ENCODE measurements at places on chromosomes 1 and 21. TPM values are rescaled to one million over a fixed set of nuclear protein-coding genes. Genes with fewer than 3 reads are reported as not detected.
A peak's percentile ranks its signal among the peaks of the same experiment; 100 is the strongest.

GRCh38 chr1:192654591-192655251, 18.8 kb downstream of the RGS13 start:
- DNase-seq: no peak

GRCh38 chr1:203371288-203371687, 20.4 kb upstream of the FMOD start:
- no peak for DNase-seq

DNA sequence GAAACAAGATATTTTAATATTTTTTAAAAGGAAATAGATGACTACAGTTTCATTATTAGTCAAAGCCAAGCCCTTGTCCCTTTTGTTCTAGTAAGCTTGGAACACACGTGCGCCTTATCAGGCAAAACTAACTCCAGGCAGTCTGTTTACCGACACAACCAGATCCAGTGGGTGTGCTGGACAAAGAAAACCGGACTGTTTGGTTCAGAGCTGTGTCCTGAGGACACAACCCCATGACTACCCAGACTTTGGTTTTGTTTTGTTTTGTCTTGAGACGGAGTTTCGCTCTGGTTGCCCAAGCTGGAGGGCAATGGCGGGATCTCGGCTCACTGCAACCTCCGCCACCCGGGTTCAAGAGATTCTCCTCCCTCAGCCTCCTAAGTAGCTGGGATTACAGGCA, 13.9 kb upstream of the RHOU start:
- DNase-seq: no peak

DNA sequence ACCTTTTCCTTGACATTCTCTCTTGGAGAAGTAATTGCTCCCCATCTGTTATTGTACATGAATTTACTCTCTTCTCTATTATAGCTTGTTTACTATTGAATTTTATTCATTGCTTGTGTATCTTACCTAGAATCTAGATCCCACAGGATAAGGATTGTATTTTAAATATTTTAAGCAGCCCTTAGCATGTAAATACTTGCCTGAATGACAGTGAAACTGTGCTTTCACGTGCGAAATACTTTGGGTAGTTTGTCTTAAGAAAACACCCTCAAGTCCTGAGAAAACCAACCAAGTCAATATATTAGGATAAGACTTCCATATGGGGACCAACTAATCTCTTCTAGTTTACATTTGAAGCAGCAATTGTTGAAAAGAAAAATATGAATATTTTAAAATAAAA, 15.3 kb downstream of the ARPC5 start:
- no peak for DNase-seq

DNA sequence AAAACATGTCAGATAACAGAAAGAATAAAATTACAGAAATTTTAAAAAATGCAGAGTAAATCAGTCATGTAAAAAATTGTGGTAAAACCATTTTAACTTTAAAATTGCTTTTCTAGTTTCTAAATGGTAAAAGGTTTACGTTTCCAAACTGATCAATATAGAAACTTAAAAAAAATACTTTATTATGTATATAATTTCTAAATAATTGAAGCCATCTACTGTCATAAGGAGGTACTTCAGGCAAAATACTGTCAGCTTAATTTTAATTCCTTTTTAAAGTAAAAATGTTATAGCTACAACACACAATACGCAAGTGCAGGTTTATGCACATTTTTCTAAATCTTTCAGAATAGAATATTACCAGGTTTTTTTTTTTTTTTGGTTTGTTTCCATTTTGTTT, 159.9 kb downstream of the HFM1 start:
- no peak for DNase-seq

- peak; percentile 56 for DNase-seq
Measured at GRCh38 chr21:39675993-39676661, 63.4 kb downstream of the B3GALT5 start.

DNA sequence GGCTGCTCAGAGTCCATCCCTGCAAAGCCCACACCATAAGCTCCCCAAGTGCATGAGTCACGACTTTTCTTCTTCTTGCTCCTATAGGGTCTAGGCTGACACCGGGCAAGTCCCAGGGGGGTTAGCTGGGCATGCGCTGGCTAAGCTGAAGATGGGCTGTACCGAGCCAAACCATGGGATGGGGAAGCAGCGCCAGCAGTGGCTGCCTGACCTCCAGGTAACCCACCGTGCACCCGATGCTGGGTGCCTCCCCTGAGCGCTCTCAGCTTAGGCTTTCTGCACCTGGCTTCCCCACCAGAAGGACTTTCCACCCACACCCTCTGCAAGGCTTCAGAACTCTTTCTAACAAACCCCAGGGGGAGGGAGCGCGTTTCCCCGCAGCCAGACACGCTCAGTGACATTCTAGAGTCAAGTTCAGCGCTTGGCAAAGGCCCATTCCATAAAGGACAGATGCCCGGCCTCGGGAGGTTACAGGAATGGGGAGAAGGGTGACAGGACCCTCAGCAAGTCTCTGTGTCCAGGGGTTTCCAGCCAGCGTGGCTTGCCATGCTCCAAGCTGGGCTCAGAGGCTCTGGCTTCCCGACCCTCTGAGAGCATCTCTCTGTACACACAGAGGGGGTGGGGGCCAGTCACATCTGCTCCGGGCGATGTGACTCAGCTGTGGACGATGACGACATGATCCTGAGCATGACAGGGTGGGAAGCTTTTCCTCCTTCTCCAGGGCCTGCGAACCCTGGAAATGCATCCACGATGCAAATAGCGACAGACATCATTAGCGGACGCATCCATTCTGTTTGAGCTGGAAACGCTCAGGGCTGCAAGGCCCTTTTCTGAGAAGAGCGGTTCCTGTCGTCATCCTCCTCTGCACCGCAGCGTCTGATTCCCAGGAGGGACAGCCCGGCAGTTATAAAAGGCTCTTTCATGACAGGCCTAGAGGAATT, 107.8 kb downstream of the SIK1 start:
- no peak for DNase-seq

- no peak for DNase-seq
Measured at GRCh38 chr1:5713101-5714010, 278.9 kb downstream of the NPHP4 start.

DNA sequence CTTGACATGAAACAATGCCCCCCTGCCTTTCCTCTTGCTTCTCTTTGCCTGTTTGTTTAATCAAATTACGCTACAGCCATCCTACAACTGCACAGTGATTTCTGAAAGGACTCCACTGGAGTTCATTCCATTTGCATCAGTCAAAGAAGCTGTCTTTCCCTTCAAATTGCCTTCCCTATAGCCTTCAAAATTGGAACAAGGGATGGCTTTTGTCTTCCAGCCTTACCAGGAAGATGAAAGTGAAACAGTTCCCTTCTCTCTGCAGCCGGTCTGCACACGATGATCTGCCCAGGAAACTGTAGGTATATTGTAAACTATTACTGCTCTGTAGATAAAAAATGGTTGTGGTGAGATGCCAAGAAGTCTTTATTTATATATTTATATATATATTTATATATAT, 65.6 kb upstream of the ETS2 start:
- no peak for DNase-seq

DNA sequence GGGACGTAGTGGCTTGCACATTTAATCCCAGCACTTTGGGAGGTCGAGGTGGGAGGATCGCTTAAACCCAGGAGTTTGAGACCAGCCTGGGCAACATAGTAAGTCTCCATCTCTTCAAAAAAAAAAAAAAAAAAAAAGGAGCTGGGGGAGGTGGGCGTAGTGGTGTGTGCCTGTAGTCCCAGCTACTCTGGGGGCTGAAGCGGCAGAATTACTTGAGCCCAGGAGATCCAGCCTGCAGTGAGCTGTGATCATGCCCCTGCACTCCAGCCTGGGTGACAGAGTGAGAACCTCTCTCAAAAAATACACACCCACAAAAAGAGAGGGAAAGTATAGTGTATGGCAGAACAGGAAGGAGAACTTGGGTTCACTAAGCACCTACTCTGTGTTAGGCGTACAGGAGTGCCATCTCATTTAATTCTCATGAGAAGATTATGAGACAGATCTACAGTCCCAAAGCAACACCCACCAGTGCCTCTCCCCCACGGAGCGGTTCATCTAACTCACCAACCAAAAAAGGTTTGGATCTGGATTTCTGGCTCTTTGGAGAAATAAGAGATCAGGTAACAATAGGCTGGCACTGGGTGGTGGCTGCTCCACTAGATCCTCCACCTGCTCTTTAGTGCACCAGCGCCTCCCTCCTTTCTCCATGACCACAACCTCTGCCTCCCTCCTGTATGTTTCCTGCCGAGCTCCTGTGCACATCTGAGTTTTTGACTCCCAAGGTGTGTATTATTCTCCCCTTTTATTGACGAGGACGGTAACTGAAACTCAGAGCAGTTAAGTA, 1.4 kb upstream of the TRAF5 start:
- DNase-seq: no peak

DNA sequence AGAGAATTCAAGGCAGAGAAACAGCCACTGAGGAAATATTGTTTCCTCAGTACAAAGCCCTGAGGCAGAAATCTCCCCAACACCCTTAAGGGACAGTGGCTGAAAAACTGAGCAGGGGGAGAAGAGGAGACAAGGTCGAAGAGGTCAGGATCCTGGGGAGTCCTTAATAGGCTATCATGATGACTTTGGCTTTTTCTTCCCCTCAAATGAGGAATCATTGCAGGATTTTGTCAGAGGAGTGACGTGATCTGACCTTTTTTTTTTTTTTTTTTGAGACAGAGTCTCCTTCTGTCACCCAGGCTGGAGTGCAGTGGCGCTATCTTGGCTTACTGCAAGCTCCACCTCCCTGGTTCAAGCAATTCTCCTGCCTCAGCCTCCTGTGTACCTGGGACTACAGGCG, 10.2 kb downstream of the MAP7D1 start:
- no peak for DNase-seq

DNA sequence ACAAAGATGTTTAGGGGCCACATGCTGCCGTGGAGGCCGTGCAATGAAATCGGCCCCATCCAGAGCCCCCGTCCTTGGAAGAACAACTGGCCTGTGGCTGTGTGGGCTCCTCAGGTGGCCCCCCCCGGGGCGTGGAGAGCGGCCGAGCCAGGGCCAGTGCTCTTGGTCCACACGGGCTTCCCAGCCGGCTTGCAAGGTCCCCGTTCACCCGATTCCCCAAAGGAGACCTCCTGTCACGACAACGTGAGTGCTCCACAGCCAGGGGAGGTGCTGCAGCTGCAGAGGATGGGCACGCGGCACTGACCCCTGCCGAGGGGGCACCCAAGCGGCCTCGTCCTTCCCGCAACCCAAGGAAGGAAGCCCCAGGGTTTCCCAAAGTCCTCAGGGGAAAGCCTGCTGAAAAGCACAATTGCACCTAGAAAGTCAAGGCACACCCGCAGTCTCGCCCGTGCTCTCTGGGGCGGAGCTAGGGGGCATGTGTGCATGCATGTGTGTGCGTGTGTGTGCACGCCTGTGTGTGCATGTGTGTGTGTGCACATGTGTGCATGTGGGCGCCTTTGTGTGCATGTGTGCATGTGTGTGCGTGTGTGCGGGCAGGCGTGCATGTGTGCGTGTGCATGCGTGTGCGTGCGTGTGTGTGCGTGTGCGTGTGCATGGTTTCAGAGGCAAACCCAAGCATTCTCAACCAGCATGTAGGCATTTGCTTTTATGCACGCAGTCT, 48.2 kb downstream of the SLX9 start:
- no peak for DNase-seq

DNA sequence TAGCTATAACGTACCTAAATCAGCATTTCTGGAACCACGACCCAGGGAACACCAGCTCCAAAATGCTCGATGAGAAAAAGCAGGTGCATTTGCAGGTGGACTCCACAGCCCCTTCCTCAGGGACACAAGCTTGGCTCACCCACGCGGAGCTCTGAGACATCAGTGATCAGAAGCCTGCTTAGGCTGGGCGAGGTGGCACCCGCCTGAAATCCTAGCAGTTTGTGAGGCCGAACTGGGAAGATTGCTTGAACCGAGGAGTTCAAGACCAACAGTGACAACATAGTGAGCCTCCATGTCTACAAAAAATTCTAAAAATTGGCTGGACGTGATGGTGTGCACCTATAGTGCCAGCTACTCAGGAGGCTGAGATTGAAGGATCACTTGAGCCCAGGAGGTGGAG, 2.5 kb upstream of the TSPEAR start:
- DNase-seq: peak; percentile 8

- DNase-seq: peak; percentile 90
Measured at GRCh38 chr1:185156854-185157598, at the start of the genes SWT1 and TRMT1L. Gene SWT1, plus strand, starts transcription at chr1:185157167. Its CDS starts 3,675 bp downstream, at chr1:185160842. Gene TRMT1L, minus strand, starts transcription at chr1:185156953. Its CDS starts 241 bp downstream, at chr1:185156712.

GRCh38 chr1:243903041-243903440, 53.0 kb upstream of the AKT3 start:
- no peak for DNase-seq

DNA sequence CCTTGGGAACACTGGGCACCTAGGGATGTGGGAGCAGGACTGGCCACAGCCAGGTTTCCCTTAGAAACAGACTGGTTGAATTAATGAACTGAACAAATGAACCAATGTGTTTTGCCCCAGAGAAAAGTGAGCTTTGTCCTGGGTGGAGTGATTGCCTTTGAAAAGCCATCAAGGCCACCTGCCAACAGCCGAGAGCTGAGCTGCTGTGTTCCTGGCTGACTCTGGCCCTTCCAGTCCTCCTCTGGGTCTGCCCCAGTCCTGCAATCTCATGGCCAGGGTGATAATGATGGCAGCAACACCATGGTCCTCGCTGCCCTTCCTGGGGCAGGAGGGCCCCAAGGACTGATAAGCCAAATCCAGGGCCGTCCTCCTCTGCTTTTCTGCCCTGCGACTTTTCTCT, 18.2 kb upstream of the GJA9 start:
- no peak for DNase-seq

GRCh38 chr1:76066394-76066793, 8.2 kb upstream of the ST6GALNAC3 start:
- DNase-seq: no peak

GRCh38 chr1:199221371-199222150, 582.7 kb downstream of the PTPRC start:
- DNase-seq: no peak

DNA sequence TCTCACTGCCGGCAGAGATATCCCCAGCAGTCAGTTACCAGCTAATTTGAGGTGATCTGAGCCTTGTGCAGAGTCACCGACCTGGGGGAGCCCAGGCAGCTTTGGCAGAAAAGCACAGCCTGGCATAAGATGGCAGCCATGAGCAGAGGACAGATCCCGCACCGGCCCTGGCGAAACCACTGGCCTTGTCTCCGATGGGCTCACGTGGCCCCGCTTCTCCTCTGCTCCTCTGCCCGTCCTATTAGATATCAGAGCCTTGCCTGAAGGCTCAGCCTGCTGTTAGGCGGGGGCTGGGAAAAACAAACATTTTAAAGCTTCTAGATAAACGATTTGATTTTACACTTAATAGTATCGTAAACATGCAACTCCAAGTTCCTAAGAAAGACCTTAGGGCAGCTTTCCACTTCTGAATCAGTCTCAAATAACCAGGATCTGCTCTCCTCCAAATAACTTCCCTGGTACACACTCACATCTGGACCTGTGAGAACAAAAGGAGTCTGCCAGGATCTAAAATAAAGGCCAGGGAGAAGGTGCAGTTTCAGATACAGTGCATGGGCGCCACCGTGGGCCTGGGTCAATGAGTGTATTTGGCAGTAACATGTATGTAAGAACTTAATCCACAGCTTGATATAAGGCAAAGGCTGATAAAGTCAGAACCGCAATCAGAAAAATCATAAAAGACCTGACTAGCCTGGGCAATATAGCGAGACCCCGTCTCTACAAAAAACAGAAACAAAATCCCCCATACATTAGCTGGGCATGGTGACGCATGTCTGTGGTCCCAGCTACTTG, 10.0 kb downstream of the EDARADD start:
- no peak for DNase-seq

GRCh38 chr1:43932786-43933385, 715 bp upstream of the ARTN start:
- DNase-seq: no peak

Gene LIN28A
- 868 TPM for total RNA-seq

Gene C1QA
- not detected for total RNA-seq

Gene TLCD4
- total RNA-seq: 3.3 TPM

Gene ZNF669
- 19.8 TPM for total RNA-seq

Gene CNR2
- not detected for total RNA-seq

Gene OBSCN
- 25.2 TPM for total RNA-seq

Gene AGMAT
- total RNA-seq: 6.9 TPM

Gene GSTM5
- total RNA-seq: not detected

Gene CCDC27
- total RNA-seq: 0.04 TPM

All from H7 (cell line).